GM18507 (cell line): ENCODE measurements at places on chromosomes 3 and 15.

- no peak for DNase-seq
Observed at GRCh38 chr3:119597548-119598288, at the start of gene PLA1A. TSS of gene PLA1A (plus strand) at chr3:119597885. CDS start at chr3:119597914, 29 bp downstream.

GRCh38 chr3:117404730-117405129, 695.2 kb downstream of the TUSC7 start:
- no peak for DNase-seq

DNA sequence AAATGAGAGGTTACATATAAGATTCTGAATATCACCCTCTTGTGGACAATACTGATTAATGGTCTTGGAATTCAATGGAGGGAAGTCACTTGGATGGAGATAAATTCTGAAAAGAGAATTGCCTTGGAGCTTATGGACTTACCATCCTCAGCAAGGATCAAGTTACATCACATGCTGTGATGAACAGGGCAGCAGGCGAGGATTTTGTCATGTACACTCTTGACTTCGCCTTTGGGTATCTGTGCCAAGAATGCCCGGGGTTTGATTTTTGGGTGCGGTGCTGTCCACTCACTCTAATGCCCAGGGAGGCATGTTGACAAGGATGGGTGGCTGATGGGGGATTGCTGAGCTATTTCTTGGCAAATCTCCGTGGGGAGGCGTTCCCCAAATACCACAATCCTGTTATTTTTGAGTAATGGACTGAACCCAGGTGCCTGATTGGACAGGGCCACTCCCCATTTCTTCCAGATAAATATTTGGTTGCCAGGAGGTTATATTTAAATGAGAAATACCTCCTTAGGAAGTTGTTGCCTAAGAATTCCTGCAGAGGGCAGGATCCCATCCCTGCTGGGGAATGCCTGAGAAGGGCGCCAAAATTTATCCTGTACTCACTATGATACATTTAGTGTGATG, 96.3 kb downstream of the TPRG1 start:
- DNase-seq, result no peak

GRCh38 chr15:89500397-89501270, 4.3 kb upstream of the RHCG start:
- no peak for DNase-seq
